ENCODE measurements at places on chromosomes 7 and 10.

- DNase-seq: no peak
- no peak overlapping the region for H3K4me3 ChIP-seq
- H3K27ac ChIP-seq: no peak overlapping the region
- peaks cover 37% of the 10 kb centered on the region for H3K4me1 ChIP-seq
- H3K36me3 ChIP-seq: peaks cover 19% of the 10 kb centered on the region
Observed at GRCh38 chr10:30011396-30011795, 48.0 kb downstream of the JCAD start.

GRCh38 chr7:132965951-132966350, 115.9 kb downstream of the CHCHD3 start:
- H3K4me3 ChIP-seq: no peak overlapping the region
- H3K4me1 ChIP-seq: no peaks in the 10 kb centered on the region
- no peaks in the 10 kb centered on the region for H3K27me3 ChIP-seq
- H3K27ac ChIP-seq: no peak overlapping the region
- no peaks in the 10 kb centered on the region for H3K36me3 ChIP-seq
- no peak for DNase-seq

DNA sequence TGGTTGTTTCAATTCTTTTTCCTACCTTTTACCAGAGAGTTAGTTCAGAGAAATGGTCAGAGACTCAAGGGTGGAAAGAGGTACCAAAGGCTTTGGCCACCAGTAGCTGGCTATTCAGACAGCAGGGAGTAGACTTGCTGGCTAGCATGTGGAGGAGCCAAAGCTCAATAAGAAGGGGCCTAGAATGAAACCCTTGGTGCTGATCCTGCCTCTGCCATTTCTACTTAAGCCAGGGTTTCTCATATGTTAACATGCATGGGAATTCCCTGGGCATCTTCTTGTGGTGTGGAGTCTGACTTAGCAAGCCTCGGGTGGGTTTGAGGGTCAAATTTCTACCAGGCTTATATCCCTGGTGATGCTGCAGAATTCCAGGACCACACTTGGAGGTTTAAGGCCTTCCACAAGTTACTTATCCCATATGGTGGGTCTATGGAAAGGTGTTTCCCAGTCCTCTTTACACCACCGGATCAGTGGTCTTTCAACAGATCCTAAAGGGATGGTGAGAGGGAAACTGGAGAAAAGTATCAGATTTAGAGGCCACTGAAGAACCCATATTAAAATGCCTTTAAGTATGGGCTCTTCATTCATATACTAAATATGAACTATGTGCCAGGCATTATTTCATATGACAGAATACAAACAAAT, 3.2 kb downstream of the IL6 start:
- peaks cover 26% of the 10 kb centered on the region for H3K36me3 ChIP-seq
- H3K27ac ChIP-seq: peak overlapping the region; percentile 69
- H3K27me3 ChIP-seq: no peaks in the 10 kb centered on the region
- no peak overlapping the region for H3K4me3 ChIP-seq

GRCh38 chr7:126079151-126079550, 1149.5 kb upstream of the POT1 start:
- H3K36me3 ChIP-seq: no peaks in the 10 kb centered on the region
- H3K4me1 ChIP-seq: no peaks in the 10 kb centered on the region
- H3K4me3 ChIP-seq: no peak overlapping the region
- no peaks in the 10 kb centered on the region for H3K27me3 ChIP-seq
- H3K27ac ChIP-seq: no peak overlapping the region

DNA sequence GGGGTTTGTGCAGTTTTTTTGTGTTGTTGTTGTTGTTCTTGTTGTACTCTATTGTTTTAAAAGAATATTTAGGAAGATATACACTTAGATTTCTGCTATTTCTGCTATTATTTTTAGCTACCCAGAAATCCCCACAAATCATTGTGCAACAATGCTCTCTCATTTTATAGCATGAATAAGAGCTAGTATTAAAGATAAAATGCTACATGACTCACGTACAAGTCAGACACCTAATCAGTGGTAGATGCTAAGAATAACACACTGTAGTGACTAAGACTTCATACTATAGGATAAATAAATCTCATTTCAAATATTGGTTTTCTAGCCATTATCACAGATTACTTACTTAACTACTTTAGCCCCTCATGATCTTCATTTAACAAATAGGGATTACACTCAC, 920.5 kb downstream of the KCNMA1 start:
- H3K4me3 ChIP-seq: no peak overlapping the region
- no peaks in the 10 kb centered on the region for H3K4me1 ChIP-seq
- no peaks in the 10 kb centered on the region for H3K27me3 ChIP-seq
